ENCODE measurements at places on chromosomes 11 and 22. TPM values are rescaled to one million over a fixed set of nuclear protein-coding genes. Genes with fewer than 3 reads are reported as not detected.

FAM180B gene
- not detected for total RNA-seq

KCTD14 gene
- total RNA-seq, result 0.20 TPM

GRCh38 chr22:38452373-38453065, 2.5 kb downstream of the KCNJ4 start:
- H3K4me3 ChIP-seq, result no peak overlapping the region
- no peak for DNase-seq
- H3K4me1 ChIP-seq, result peaks cover 19% of the 10 kb centered on the region
- no peaks in the 10 kb centered on the region for H3K36me3 ChIP-seq
- peaks cover 59% of the 10 kb centered on the region for H3K27me3 ChIP-seq

DNA sequence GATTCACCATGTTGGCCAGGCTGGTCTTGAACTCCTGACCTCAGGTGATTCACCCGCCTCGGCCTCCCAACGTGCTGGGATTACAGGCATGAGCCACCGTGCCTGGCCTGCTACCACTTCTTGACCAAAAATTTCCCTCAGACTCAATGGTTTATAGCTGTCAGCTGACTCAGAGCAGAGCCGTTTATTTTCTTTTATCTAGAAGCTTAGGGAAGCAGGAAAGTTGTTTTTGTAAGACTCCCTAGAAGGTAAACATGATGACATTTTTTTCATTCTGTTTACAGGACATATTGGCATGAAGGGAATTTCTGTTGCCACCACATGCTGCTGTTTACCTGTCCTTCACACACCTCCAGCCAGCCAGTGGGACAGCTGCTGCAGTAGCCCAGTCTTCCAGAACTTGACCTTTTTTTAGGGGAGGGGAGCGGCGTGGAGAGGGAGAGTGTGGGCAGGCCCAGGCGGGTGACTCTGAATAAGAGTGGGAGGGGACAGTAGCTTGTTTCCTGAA, 56.1 kb upstream of the PTPRJ start:
- H3K4me3 ChIP-seq, result no peak overlapping the region
- no peak for DNase-seq
- H3K27ac ChIP-seq, result no peak overlapping the region
- no peaks in the 10 kb centered on the region for H3K27me3 ChIP-seq
- H3K4me1 ChIP-seq, result peaks cover 78% of the 10 kb centered on the region

- peak overlapping the region; percentile 64 for H3K4me3 ChIP-seq
- peak overlapping the region; percentile 93 for H3K27ac ChIP-seq
- no peak for DNase-seq
- peaks cover 18% of the 10 kb centered on the region for H3K36me3 ChIP-seq
- H3K4me1 ChIP-seq, result peaks cover 74% of the 10 kb centered on the region
- H3K27me3 ChIP-seq, result no peaks in the 10 kb centered on the region
These were observed 94.2 kb downstream of the FCHSD2 start for GRCh38 chr11:73047773-73048371.

DKK3 gene
- not detected for total RNA-seq

DNA sequence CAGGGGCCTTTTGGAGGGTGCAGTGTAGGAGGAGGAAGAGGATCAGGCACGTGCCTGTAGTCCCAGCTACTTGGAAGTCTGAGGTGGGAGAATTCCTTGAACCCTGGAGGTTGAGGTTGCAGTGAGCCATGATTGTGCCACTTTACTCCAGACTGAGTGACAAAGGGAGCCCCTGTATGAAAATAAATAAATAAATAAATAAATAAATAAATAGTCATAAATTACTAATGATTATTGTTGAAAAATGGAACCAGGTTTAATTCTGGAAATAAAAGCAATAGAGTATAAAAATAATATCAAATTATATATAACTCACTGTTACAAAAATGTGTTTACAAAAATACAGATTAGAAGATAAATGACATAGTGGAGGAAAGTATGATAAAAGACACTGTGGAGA, 37.9 kb downstream of the GRIA4 start:
- DNase-seq, result no peak
- H3K36me3 ChIP-seq, result no peaks in the 10 kb centered on the region
- no peaks in the 10 kb centered on the region for H3K4me1 ChIP-seq
- H3K4me3 ChIP-seq, result no peak overlapping the region
- no peak overlapping the region for H3K27ac ChIP-seq

MAP6 gene
- total RNA-seq, result 0.40 TPM

GRCh38 chr11:133832096-133832990, 13.0 kb downstream of the SPATA19 start:
- H3K27ac ChIP-seq, result no peak overlapping the region
- no peaks in the 10 kb centered on the region for H3K36me3 ChIP-seq
- no peak for DNase-seq
- peaks cover 6% of the 10 kb centered on the region for H3K27me3 ChIP-seq
- H3K4me3 ChIP-seq, result no peak overlapping the region

- H3K36me3 ChIP-seq, result no peaks in the 10 kb centered on the region
- H3K4me1 ChIP-seq, result no peaks in the 10 kb centered on the region
- no peak overlapping the region for H3K27ac ChIP-seq
- H3K27me3 ChIP-seq, result no peaks in the 10 kb centered on the region
These were observed 721.2 kb downstream of the ETS1 start for GRCh38 chr11:127866109-127866508.

DNA sequence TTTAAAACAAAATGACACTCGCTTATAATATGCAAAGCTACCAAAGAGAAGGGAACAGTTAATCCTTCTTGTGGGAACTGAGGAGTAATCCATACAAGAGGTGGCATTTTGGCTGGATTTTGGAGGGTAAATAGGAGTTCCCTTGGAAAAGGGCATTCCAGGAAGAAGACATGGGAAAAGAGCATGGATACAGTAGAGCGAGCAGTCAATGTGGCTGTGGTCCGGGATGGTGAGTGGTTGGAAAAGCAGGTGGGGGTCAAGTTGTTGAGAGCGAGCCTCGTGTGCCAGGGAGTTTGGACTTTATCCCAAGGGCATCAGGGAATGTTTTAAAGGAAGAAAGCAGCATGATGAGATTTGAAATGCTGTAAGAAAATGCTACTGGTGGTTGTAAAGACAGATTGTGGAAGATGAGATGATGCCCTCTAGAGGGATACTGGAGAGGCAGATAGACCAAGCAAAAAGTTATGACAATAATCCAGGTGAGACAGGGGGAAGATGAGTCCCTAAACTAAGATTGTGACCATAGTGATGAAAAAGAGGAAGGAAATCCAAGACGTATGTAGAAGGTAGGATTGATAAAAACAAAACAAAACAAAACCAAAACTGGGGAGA, 3.8 kb upstream of the MMP7 start:
- H3K27me3 ChIP-seq, result no peaks in the 10 kb centered on the region
- no peak overlapping the region for H3K4me3 ChIP-seq
- no peak for DNase-seq
- peaks cover 40% of the 10 kb centered on the region for H3K4me1 ChIP-seq

APOL5 gene
- total RNA-seq, result not detected

GRCh38 chr22:33832558-33833151, 87.6 kb downstream of the LARGE1 start:
- no peaks in the 10 kb centered on the region for H3K27me3 ChIP-seq
- H3K4me3 ChIP-seq, result no peak overlapping the region
- no peak for DNase-seq

CENPM gene
- total RNA-seq, result 13.3 TPM

- H3K27ac ChIP-seq, result no peak overlapping the region
- DNase-seq, result no peak
- H3K4me1 ChIP-seq, result no peaks in the 10 kb centered on the region
- peaks cover 31% of the 10 kb centered on the region for H3K36me3 ChIP-seq
These were observed 8.9 kb downstream of the IMMP1L start for GRCh38 chr11:31500560-31500959.

DGCR6 gene
- total RNA-seq, result 0.35 TPM

- no peaks in the 10 kb centered on the region for H3K36me3 ChIP-seq
- no peak for DNase-seq
- peaks cover 35% of the 10 kb centered on the region for H3K27me3 ChIP-seq
- H3K27ac ChIP-seq, result no peak overlapping the region
- no peaks in the 10 kb centered on the region for H3K4me1 ChIP-seq
These were observed 14.5 kb upstream of the CLMP start for GRCh38 chr11:123209591-123209990.

CHID1 gene
- total RNA-seq, result 43.9 TPM

DNA sequence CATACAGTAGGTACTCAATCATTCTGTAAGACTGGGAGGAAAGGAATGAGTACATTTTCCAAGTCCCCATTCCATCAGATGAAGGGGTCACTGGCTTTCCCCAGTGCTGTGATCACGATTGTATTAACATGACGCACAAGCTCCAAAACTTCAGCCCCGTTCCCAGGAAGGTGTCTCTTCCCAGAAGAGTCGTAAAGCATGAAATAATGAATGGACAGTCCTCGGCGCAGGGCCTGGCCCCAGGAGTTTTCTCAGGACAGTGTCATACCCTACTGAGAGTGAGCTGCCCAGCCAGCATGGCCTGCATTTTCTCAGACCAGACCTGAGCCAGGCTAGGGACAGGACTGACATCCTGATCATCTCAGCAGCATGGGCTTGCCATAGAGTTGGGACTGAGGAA, 80.7 kb downstream of the PARVA start:
- no peak overlapping the region for H3K27ac ChIP-seq
- H3K27me3 ChIP-seq, result no peaks in the 10 kb centered on the region
- H3K36me3 ChIP-seq, result no peaks in the 10 kb centered on the region
- no peak for DNase-seq
- no peak overlapping the region for H3K4me3 ChIP-seq
- H3K4me1 ChIP-seq, result no peaks in the 10 kb centered on the region

DNA sequence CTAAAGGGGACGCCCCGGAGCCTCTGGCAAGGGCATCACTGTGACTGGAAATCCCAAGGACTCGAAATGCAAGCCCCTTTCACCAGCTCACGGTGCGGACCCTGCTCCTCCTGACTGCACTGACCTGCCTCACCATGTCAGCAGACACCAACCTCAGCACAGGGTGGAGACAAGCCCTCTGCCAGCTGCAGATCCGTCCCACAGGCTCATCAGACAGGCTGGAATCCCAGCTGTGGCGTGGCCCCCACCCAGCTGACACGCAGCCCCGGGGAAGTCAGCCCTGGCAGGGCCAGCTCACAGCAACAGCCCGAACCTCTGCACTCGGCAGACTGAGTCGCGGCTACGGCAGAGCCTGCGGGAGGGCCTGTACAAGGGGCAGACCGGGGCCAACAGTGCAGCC, 36.8 kb downstream of the BRD1 start:
- H3K27me3 ChIP-seq, result no peaks in the 10 kb centered on the region
- peak overlapping the region; percentile 14 for H3K27ac ChIP-seq
- H3K4me3 ChIP-seq, result no peak overlapping the region
- peaks cover 83% of the 10 kb centered on the region for H3K36me3 ChIP-seq

PRG3 gene
- not detected for total RNA-seq
